ENCODE measurements at places on chromosomes 3 and 15.

DNA sequence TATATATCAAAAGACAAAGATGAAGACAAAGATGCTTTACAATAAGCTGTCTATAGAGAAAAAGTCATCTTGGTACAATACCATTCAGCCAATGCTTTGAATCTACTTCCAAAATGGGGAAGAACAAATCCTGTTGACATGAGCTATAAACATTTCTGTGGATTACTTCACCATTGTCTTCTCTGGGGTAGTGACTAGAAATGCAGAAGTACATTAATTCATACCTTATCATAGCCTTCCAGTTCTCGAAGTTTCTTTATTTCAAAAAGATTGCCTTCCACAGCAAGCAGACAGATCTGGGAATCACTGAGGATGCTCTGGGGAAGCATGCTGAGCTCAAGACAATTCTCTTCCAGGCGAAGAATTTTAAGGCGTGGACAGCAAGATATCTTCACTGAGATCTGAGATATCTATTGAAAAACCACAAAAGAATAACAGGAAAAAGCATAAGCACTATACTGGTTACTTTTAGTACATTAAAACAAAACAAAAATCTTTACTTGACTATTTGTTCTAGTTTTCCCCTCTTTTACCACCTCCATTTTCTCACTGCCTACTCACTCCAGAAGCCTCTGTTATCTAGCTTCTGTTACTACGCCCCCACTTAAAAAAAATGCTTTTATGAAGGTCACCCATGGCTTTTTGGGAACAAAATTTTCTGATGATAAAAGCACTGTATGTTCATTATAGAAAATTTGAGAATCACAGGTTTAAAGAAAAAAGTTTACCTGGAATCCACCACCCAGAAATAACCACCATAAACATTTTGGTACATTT is 3.6 kb downstream of the LRRC57 start:
- no peak for DNase-seq

- no peak for DNase-seq
These were observed 127.1 kb upstream of the FHIT start for GRCh38 chr3:61378311-61378710.

DNA sequence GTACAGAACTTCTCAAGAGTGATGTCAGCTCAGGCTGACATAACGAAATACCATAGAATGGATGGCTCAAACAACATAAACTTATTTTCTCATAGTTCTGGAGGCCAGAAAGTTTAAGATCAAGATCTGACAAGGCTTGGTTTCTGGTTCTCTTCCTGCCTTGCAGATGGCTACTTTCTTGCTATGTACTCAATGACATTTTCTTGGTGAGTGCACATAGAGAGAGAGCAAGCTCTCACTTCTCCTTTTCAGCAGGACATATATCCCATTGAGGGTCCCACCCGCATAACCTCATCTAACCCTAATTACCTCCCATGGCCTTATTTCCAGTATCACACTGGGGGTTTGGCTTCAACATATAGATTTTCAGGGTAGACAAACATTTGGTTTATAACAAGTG is 1072.1 kb downstream of the PLOD2 start:
- DNase-seq: no peak

DNA sequence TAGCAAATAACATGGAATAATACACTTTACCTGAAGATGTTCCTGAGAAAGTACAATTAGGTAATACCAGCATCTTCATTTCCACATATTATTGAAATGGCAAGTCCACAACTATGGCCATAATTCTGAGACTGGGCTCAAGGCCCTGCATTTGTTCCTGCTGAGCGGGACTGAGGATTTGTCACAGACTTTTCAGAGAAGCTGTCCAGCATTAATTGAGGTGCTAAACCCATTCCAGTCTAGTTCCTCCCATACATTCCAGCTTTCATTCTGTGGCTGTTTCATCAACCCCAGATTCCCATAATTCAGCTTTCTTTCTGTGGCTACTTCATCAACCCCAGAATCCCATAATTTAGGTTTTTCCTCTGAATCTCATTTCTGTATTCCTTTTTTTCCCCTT is 293.4 kb upstream of the GBE1 start:
- no peak for DNase-seq

DNA sequence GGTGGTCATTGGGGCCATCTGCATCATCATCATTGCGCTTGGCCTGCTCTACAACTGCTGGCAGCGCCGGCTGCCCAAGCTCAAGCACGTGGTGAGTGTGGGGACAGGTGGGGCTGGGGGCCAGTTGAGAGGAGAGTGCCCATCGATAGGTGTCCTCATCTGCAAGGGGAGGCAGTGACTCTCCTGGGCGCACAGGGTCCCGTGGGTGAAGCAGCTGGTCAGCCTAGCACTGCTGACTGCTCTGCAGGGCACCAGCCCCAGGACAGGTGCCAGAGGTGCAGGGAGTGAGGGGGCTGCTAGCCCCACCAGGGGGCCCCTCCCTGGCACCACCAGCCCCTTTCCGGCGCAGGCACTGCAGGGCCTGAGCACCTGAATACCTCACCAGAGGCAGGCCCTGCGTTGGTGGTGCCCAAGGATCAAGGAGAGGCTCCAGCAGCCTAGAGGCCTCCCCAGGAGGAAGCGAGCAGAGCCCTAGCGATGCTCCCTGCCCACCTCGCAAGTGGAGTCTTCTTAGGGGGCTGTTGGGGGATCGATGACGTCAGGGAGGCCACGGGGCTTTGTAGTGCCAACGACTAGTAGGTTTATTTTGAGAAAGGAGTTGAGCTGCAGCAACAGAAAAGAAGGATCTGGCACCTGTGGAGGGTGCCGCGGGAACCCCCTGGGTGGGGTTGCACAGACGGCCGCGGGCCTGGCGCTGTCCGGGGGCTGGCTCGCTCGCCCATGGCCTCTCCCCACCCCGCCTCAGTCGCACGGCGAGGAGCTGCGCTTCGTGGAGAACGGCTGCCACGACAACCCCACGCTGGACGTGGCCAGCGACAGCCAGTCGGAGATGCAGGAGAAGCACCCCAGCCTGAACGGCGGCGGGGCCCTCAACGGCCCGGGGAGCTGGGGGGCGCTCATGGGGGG is 976 bp upstream of the ABTB1 start:
- no peak for DNase-seq

GRCh38 chr15:99118801-99119546 is 14.1 kb downstream of the SYNM start:
- no peak for DNase-seq

GRCh38 chr15:29873264-29873663 is 51.0 kb upstream of the TJP1 start:
- no peak for DNase-seq

GRCh38 chr15:56971571-56971970 is 53.1 kb downstream of the TCF12 start:
- no peak for DNase-seq

- no peak for DNase-seq
These were observed 945.7 kb upstream of the CFAP20DC start for GRCh38 chr3:59995563-59995962.

DNA sequence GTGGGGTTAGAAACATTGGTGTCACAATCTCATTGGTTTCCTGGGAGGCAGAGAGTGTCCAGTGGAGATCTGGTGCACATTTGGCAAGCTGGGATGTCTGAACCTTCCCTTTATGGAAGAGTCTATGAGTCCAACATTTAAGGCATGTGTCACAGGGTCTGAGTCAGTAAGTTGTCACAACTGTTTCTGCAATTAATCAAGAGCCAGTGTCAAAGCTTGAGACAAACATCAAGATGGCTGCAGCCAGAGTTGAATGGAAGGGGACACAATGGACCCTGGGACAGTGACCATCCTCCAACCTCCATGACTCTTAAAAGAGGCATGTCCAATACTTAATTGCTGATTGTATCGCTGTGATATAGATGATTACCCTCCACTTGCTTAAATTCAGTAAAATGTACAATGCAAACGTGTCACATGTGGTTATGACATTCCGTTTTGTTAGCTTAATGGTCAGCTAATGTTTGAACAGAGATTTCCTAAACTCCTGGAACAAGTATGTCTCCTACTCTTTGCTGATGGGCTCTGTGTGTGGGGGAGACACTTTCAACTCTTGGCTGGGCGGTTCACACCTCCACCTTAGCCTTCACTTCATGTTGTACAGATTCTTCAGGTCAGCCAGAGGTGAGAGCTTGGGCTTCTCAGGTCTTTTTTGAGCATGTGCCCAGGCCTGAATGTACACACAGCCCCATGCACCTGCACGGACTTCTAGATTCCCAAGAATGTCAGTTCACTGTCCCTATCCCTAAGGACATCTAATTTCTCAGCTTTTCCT is 79.9 kb upstream of the PRR23E start:
- no peak for DNase-seq

DNA sequence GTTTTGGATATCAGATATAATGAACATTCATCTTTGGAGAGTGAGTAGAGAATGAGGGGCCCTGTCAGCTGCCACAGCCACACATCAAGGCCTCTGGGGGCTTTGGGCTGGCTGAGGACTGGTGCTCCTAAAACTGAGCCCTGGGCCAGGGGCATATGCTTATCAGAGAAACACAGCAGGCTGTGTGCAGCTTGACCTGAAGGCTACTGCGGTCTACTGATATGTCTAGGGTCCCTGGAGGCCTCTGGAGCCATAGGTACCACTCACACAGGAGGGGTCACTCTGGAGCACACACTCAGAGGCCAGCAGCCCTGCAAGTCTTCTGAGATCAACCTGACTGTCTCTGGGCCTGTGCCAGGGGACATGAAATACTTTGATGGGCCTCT is 7.6 kb downstream of the TF start:
- no peak for DNase-seq

GRCh38 chr3:158731938-158732855 is at the start of gene RARRES1:
TSS of gene RARRES1 (minus strand) at chr3:158732457. CDS start at chr3:158732415, 42 bp downstream.
- no peak for DNase-seq

- no peak for DNase-seq
These were observed 121.1 kb downstream of the GSK3B start for GRCh38 chr3:119973018-119973646.

GRCh38 chr3:14884665-14885064 is 62.7 kb upstream of the NR2C2 start:
- DNase-seq: no peak

GRCh38 chr3:157130467-157131251 is 29.3 kb downstream of the CCNL1 start:
- peak; percentile 83 for DNase-seq

DNA sequence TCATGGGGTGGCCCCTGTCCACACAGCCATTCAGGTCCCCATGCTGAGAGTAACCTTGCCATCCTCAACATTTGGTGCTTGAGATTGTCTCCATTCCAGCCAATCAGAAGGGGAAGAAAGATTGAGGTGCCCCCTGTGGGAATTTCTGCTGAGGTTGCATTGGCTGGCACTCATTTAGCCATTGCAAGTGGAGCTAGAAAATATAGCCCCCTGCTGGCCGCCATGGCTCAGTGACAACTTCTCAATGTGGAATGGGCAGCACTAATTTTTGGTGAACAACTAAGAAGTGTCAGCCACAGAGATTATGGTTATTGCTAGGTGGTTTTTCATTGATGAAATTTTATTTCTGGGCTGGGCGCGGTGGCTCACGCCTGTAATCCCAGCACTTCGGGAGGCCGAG is 22.0 kb downstream of the COL6A6 start:
- DNase-seq: no peak

- no peak for DNase-seq
These were observed 180.2 kb upstream of the CBLB start for GRCh38 chr3:106048946-106049481.

- DNase-seq: no peak
These were observed 15.4 kb downstream of the CCDC54 start for GRCh38 chr3:107392549-107393165.

DNA sequence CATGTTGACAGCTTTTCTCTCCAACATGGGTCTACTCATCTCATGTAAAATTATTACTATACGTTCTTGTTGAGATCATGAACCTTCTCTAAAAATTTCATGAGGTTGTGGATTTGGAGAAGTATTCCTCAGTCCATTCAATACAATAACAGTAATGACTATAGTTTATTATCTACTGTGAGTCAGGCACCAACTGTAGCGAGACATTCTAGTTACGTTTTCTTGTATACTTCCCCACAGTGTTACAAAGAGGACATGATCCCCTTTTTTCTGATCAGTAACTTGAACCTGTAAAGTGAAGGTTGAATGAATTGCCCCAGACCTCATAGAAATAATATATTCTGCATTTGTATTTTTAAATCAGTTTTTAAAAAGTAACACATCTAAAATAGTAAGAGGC is 76.4 kb downstream of the AKAP13 start:
- DNase-seq: no peak

- DNase-seq: no peak
These were observed 31.5 kb upstream of the IMPG2 start for GRCh38 chr3:101351829-101352228.

GRCh38 chr15:68599560-68600071 is 20.8 kb downstream of the CORO2B start:
- no peak for DNase-seq

DNA sequence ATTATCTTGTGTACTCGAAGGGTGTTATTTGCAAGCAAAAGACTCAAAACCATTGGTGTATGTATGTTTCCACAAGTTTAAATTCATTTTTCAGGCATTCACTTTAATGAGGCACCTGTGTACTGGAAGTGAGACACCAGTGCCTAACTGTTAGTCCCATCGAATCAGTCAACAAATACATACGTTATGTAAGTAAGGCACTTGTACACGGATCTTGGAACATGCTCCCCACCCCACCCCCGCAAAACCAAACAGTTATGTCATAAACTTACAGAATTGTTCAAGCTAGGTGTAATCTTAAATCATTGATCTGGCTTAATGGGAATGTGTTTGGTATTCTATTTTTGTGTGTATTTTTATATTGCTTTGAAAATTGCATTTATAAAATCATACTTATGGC is 17.1 kb downstream of the LRRC28 start:
- no peak for DNase-seq

- no peak for DNase-seq
These were observed 62.3 kb downstream of the CPNE4 start for GRCh38 chr3:131972550-131972949.

Data from T-helper 22 cell (primary cell).